ENCODE measurements at places on chromosomes 11 and 22. TPM values are rescaled to one million over a fixed set of nuclear protein-coding genes. Genes with fewer than 3 reads are reported as not detected.

CBLIF gene
- not detected for total RNA-seq

KLHL35 gene
- 3.3 TPM for total RNA-seq

CREB3L1 gene
- total RNA-seq, result 19.9 TPM

CTTN gene
- 352 TPM for total RNA-seq

OR10S1 gene
- total RNA-seq, result not detected

VSTM5 gene
- total RNA-seq, result under 0.01 TPM

ASRGL1 gene
- 1.1 TPM for total RNA-seq

TRIM51 gene
- not detected for total RNA-seq

FOSL1 gene
- total RNA-seq, result 5.3 TPM

CENATAC gene
- 13.5 TPM for total RNA-seq

Data from smooth muscle cell of the coronary artery (primary cell).